CD4-positive, alpha-beta T cell treated with Interleukin-1 beta for 1 hour (primary cell): ENCODE measurements at places on chromosomes 12 and 14.

DNA sequence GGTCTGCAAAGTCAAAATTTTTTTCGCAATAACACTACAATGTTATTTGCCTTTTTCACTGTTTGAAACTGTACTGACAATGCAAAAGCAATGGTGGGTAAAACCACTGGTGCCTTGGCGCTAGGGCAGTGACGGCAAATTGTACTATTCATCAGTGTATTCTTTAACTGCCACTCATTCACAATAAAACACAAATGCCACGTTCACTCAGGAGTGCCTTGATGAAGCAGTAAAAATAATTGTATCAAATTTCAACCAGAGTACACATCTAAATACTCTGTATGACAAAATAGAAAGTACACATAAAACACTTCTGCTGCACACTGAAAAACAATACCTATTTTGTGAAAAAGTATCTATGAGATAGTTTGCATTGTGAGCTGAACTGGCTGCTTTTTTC, 17.8 kb downstream of the DCAF5 start:
- no peak for DNase-seq

GRCh38 chr14:61494018-61494417, 172.6 kb downstream of the PRKCH start:
- DNase-seq, result no peak

DNA sequence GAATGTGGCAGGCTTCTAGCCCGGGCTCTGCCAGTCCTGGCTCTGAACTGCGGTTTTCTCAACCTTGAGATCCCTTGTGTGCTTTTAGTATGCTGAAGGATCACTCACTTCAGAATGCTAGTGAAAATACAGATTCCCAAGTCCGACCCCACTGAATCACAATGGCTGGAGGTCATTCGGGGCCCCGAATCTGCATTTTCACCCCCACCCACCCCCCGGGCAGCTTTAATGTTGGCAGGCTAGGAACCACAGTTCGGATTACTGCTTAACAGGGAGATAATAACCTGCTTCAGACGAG, 573 bp upstream of the SUSD6 start:
- DNase-seq, result no peak

DNA sequence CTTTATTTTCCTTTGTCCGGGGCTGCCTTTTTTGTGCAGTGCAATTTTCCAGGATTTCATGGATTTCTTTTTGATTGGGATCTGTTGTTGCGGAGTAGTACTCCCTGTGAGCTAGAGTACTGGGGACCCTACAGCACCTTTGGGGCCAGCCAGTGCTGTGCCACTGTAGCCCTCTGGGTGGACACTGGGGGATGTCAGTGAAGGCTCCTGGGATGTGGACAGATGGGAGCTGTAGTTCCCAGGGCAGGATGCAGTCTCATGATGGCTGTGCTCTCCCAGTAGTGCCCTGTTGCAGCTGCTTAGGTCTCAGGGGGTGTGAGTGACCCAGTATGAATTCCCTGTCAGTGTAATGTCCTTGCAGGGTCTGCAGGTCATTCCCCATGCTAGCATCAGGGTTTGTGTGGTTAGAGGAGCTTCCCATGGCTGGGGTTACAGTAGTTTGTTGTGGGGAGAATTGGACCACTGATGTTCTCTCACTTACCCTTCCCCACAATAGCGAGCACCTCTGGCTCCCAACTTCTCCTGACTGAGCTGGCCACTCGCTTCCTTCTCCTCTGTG, 72.2 kb downstream of the BRMS1L start:
- DNase-seq, result no peak

- no peak for DNase-seq
Observed at GRCh38 chr12:20421421-20421820, 53.1 kb downstream of the PDE3A start.

DNA sequence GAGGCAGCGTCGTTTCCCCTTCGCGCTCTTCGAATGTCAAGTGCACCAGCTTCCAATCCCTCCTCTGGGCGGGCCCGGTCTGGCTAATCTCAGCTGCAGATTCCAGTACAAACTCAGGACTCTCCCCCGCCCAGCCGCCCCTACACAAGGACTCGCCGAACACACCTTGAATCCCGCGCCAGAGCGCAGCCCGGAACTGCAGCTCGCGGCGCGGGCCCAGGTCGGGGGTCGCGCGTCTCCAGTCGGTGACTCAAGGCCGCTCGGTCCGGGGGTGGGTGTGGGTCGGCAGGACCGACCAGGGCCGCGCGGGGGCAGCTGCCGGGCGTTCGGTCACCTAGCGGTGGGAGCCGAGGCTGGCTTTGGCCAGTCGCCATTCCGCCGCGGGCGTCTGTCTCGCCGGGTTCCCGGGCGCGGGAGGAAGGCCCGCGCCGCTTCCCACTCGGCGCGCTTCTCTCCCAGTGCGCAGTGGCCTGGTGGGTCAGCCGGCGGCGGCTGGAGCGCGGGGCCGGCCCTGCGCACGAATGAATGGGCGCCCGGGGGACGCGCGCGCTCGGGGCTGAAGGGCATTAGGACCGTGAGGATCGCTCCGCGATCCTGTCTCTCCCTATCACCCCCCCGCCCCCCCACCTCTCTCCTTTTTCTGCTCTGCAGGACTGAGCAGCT, at the start of gene GALNT16:
Gene GALNT16 (plus strand): TSS at position 632 of the 663 bp plus-strand sequence. CDS start 133 bp downstream, outside the sequence.
- no peak for DNase-seq

DNA sequence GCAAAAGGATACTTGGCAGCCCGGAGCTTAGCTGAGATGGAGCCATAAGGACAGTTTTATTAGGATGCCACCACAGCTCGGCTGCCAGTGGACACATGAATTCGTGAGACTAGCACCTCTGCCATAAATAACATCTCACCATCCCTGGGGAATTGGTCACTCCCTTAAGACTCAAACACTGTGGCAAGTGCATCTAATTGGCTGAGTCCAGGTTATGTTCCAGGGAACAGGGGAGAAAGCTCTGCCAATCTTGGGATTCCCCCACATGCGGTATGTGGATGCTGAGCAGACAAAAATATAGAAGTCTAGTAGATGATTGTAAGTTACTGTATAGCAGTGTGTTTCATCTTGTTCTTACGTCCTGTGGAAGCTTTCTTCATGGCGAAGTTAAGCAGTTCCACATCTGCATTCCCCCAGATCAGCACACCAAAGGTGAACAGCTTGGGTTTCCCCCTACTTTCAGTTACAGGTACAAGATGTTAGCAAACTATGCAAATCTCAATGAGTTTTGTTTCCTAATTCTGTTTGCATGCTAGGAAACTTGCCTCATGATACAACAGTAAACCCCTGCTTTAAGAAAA, 131.1 kb downstream of the ETV6 start:
- no peak for DNase-seq

DNA sequence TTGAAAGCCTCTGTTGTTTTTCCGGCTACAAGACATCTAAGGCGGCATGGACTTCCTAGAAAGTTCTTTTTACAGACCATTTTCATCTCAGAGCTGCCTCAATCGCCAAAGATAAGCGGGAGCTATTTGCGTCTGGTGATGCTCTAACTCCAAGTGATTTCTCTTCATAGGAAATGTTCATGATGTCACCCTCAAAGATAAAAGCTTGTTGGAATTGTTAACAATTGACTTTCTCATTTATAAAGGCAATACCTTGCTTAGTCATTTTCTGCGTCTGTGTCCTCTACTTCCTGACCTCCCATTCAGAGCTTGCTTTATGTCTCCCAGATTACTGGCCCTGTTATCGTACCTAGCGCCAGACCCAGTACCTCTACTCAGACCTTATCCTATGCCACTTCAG, 259.0 kb upstream of the G2E3 start:
- DNase-seq, result no peak

DNA sequence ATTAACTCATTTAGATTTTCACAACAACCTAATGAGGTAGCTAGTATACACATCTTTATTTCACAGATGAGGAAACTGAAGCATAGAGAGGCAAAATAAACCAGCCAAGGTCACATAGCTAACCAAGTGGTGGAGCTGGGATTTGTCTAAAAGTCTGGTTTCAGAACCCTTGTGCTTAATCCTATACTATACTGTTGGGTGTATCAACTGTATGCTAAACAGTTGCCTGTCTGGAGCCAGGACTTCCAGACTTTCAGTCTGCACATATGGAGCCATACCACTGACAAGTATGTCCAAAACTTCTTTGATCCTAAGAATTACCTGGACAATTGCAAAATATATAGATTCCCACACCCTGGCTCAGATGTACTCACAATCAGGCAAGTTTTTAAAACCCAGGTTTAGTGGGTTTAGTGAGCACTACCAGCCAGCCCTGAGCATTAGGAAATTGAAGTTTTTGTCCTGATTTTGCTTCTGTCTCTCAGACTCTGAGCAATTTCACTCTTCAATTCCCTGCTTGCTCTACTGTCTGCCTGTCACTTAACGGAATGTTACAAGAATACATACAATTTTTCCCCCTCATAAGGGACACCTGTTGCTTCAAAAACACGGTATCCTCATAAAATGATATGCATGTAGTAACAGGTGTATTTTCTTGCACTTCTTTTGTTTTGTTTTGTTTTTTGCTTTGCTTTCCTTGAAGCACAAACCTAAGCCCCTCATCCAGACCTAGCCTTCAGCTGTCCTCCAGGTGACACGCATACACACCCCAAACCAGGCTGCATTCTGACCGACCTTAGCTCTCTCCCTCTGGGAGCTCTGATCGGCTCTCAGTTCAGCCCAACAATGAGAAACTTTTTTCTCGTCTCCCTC, 9.6 kb upstream of the SALL2 start:
- DNase-seq, result no peak

DNA sequence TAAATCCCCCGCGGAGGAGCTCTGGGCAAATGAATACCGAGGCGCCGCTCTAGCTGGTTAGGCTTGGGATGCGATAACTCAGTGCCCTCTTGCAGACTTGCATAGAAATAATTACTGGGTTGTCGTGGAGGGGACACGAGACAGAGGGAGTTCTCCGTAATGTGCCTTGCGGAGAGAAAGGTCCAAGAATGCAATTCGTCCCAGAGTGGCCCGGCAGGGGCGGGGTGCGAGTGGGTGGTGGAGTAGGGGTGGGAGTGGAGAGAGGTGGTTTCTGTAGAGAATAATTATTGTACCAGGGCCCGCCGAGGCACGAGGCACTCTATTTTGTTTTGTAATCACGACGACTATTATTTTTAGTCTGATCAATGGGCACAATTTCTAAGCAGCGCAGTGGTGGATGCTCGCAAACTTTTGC, 2.5 kb upstream of the TBX5 start:
- no peak for DNase-seq

- DNase-seq, result no peak
Observed at GRCh38 chr12:15662303-15662980, 126.7 kb downstream of the EPS8 start.

DNA sequence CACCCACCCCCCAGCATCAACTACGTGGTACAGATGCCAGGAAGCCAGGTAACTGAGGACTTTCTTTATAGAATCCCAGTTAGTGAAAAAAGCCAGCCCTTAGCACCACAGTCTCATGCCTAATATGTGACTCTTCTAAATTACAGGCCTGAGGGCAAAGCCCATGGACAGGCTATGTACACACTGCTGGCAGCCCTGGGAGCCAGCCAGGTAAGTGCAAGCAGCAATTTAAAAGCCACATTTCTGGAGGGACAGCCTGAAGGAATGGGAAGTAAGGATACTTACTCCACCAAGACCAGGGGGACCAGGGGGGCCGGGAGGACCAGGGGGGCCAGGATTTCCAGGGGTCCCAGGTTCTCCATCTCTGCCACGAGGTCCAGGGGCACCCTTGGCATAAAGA, 7.0 kb downstream of the COL2A1 start:
- no peak for DNase-seq

DNA sequence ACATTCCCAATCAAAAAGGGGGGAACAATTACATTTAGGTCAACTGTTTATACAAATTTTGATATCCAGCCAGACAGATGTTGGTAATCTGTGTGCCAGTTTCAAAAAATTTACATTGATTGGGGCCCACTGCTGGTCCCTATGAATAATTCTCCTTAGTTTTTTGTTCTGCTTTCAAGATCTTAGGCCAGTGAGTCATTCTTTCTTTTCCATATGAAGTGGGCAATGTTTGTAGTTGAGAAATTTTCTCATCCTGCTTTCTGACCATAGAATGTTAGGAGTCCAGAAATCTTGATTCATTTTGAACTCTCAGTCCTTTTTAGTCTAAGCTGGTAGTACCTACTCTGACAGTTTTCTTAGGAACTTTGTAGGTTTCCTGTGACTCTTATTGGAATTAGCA, 244.3 kb downstream of the DIO2 start:
- no peak for DNase-seq

GRCh38 chr12:89650239-89650638, 58.4 kb downstream of the ATP2B1 start:
- no peak for DNase-seq
